ENCODE measurements at places on chromosomes 2 and 18. TPM values are rescaled to one million over a fixed set of nuclear protein-coding genes. Genes with fewer than 3 reads are reported as not detected.

- no peaks in the 10 kb centered on the region for H3K36me3 ChIP-seq
- H3K4me3 ChIP-seq: no peak overlapping the region
- no peak for DNase-seq
- no peaks in the 10 kb centered on the region for H3K4me1 ChIP-seq
- no peak overlapping the region for H3K27ac ChIP-seq
These were observed 168.9 kb downstream of the CYRIA start for GRCh38 chr2:16496426-16497388.

GRCh38 chr2:25330273-25330672 is 11.5 kb downstream of the DNMT3A start:
- H3K27me3 ChIP-seq: no peaks in the 10 kb centered on the region
- no peak overlapping the region for H3K27ac ChIP-seq
- no peaks in the 10 kb centered on the region for H3K36me3 ChIP-seq
- H3K4me3 ChIP-seq: no peak overlapping the region

RNF144A gene
- 34.3 TPM for total RNA-seq

DNA sequence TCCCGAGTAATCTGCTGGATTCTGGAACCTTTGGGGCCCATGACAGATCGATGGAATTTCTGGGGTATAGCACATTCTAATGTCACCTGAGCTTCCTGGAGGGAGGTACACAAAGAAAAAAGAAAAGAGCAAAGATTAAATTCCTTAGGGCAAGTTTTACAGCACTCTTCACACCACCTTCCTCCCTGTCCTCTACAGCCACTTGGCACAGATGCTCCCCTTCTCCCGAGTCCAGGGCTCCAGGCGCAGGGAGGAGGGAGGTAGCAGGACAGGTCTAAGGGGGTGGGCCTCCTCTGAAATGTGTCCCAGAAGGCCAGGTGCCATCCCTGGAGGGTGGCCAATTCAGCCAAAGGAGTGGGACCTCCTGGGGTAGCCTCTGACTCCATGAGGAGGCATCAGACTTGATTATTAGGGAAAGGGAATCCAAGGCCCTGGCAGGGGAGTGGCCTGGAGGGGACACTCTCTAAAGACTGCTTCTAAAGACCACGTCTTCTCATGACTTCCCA is 50.3 kb downstream of the ANO7 start:
- H3K4me1 ChIP-seq: no peaks in the 10 kb centered on the region
- H3K4me3 ChIP-seq: no peak overlapping the region
- no peak for DNase-seq
- H3K27ac ChIP-seq: no peak overlapping the region

- peaks cover 22% of the 10 kb centered on the region for H3K27me3 ChIP-seq
- H3K27ac ChIP-seq: no peak overlapping the region
- no peak overlapping the region for H3K4me3 ChIP-seq
- H3K4me1 ChIP-seq: peaks cover 22% of the 10 kb centered on the region
These were observed 3.2 kb downstream of the NRP2 start for GRCh38 chr2:205685314-205686055.

- H3K4me3 ChIP-seq: no peak overlapping the region
- no peaks in the 10 kb centered on the region for H3K36me3 ChIP-seq
- DNase-seq: peak; percentile 21
- peaks cover 90% of the 10 kb centered on the region for H3K4me1 ChIP-seq
- no peaks in the 10 kb centered on the region for H3K27me3 ChIP-seq
- H3K27ac ChIP-seq: peak overlapping the region; percentile 27
These were observed 69.9 kb downstream of the ODC1 start for GRCh38 chr2:10378189-10378588.

GRCh38 chr2:35462226-35462998 is 893.2 kb upstream of the CRIM1 start:
- H3K4me3 ChIP-seq: no peak overlapping the region
- no peak overlapping the region for H3K27ac ChIP-seq
- no peaks in the 10 kb centered on the region for H3K36me3 ChIP-seq
- H3K27me3 ChIP-seq: no peaks in the 10 kb centered on the region
- no peaks in the 10 kb centered on the region for H3K4me1 ChIP-seq
- no peak for DNase-seq

GRCh38 chr2:27655155-27655951 is 8.1 kb downstream of the SUPT7L start:
- peaks cover 52% of the 10 kb centered on the region for H3K36me3 ChIP-seq
- no peak for DNase-seq
- H3K4me3 ChIP-seq: no peak overlapping the region
- no peaks in the 10 kb centered on the region for H3K4me1 ChIP-seq

DNA sequence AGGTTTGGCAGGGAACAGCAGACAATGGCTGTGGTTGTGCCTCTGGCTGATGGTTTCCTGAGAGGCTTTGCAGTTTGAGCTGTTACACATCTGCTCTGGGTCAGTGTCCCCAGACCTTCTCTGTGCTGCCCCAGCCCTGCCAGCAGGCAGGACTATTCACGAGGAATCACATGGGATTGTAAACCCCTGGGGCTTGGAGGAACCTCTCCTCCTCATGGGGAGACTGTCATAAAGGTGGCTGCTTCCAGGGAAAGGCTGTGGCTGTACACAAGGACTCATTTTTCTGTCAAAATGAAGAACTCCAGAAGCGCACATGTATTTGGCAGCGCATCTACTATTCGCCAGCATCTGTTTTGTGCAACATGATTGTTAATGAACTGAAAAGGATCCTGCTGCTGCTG is 142.6 kb upstream of the CYP1B1 start:
- H3K36me3 ChIP-seq: no peaks in the 10 kb centered on the region
- no peaks in the 10 kb centered on the region for H3K27me3 ChIP-seq
- peaks cover 12% of the 10 kb centered on the region for H3K4me1 ChIP-seq
- no peak overlapping the region for H3K27ac ChIP-seq
- DNase-seq: no peak

COLEC11 gene
- not detected for total RNA-seq

- no peaks in the 10 kb centered on the region for H3K36me3 ChIP-seq
- no peaks in the 10 kb centered on the region for H3K27me3 ChIP-seq
- DNase-seq: no peak
These were observed 856.8 kb upstream of the GCFC2 start for GRCh38 chr2:76567478-76567877.

DNA sequence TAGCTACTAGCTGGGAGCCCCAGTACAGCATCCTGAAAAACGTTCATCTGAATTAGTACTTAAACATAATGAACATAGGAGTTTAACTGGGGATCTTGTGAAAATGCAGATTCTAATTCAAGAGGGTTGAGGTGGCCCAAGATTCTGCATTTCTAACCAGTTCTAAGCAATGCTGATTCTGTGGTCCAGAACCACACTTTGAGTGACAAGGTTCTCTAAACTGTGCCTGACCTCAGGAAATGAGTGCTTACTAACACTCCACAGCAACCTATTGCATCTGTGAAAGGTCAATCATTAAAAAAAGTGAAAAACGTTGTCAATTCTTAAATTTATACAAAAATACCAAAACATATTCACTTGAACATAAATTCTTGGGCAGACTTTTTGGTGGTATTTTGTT is 157.1 kb upstream of the ZFP36L2 start:
- H3K4me3 ChIP-seq: no peak overlapping the region
- H3K27me3 ChIP-seq: no peaks in the 10 kb centered on the region
- H3K4me1 ChIP-seq: peaks cover 19% of the 10 kb centered on the region
- no peaks in the 10 kb centered on the region for H3K36me3 ChIP-seq
- no peak for DNase-seq
- H3K27ac ChIP-seq: no peak overlapping the region

REG3A gene
- not detected for total RNA-seq

DNA sequence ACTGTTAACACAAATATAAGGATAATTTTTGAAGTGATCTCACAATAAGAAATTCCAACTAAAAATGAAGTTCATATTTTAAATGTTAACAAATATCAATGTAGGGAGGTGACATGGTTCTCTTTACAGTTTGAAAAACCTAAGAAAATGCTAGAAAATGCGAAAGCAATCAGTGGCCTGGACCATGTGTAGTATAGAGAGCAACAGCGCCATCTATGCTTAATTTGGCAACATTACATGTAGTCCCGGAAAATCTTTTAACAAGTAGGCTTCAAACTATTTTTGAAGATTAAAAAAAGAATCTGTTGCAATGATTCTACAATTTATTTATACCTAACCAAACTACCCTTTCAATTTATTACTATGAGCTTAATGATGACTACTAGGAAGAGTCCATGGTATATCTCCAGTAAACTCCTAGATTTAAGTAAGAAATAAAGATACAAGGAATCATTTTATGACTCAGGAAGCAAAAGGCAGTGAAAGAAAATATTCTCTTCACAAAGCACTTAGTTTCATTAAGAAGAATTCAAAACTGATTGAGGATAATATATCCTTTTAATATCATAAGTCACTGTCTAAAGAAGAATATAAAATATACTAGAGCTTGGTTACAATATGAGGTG is 33.3 kb downstream of the NDUFA10 start:
- DNase-seq: peak; percentile 46
- no peak overlapping the region for H3K27ac ChIP-seq
- no peak overlapping the region for H3K4me3 ChIP-seq
- H3K36me3 ChIP-seq: peaks cover 35% of the 10 kb centered on the region

- no peaks in the 10 kb centered on the region for H3K27me3 ChIP-seq
- no peaks in the 10 kb centered on the region for H3K4me1 ChIP-seq
- H3K36me3 ChIP-seq: no peaks in the 10 kb centered on the region
- H3K27ac ChIP-seq: no peak overlapping the region
These were observed 431.3 kb downstream of the TSN start for GRCh38 chr2:122186761-122187222.

DNA sequence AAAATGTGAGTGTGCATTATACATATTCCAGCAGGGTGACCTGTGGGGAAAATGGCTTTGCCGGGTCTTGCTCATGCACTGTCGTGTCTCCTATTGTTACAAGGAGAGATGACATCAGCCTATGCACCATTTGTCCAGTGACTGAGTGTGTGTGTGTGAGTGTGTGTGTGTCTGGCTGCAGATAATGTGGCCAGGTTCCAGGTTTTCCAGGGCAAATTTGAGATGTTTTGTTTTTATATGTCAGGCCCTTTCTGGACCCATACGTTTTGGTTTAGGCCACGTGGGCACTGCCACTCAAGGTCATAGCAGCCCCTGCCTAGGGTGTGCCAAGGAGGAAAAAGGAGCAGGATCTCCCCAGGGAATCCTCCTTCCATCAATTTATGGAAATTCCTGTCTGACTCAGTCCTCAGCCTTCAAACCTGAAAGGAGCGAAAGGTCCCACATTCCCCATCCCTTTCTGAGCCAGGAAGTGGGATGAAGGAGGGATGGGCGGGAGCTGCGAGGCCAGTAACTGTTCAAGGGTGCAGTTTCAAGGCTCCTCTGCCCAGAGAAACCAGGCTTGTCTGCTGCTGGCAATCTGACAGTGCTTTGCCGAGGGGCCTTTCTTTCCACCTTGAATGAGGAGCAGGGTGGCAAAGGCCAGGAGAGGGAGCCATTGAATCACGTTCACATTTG is 93.0 kb upstream of the SMAD2 start:
- no peak for DNase-seq
- H3K4me3 ChIP-seq: no peak overlapping the region
- no peak overlapping the region for H3K27ac ChIP-seq
- no peaks in the 10 kb centered on the region for H3K36me3 ChIP-seq
- no peaks in the 10 kb centered on the region for H3K4me1 ChIP-seq

DNA sequence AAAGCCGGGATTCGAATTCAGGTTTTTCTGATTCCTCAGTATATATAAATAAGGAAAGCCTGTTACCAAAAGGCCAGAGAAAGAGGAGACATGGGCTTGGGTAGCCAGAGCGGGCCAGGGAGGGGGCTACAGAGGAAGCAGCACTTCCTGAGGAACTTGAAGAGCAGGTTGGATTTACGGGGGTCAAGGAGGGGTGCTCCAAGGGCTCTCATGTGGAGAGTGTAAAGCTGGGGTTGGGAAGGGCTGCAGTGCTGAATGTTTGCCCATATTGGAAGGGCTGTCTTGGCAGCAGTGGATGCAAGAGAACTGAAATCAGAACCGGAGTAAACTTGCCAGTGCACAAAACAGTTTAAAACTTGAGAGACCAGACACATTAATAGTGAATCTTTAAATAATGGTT is 511.5 kb downstream of the CNTNAP5 start:
- no peak overlapping the region for H3K27ac ChIP-seq
- DNase-seq: no peak
- no peak overlapping the region for H3K4me3 ChIP-seq
- no peaks in the 10 kb centered on the region for H3K27me3 ChIP-seq

GRCh38 chr2:50273003-50273402 is 758.9 kb downstream of the NRXN1 start:
- no peak for DNase-seq
- no peaks in the 10 kb centered on the region for H3K27me3 ChIP-seq
- H3K4me1 ChIP-seq: no peaks in the 10 kb centered on the region
- no peak overlapping the region for H3K27ac ChIP-seq
- H3K36me3 ChIP-seq: no peaks in the 10 kb centered on the region

DNA sequence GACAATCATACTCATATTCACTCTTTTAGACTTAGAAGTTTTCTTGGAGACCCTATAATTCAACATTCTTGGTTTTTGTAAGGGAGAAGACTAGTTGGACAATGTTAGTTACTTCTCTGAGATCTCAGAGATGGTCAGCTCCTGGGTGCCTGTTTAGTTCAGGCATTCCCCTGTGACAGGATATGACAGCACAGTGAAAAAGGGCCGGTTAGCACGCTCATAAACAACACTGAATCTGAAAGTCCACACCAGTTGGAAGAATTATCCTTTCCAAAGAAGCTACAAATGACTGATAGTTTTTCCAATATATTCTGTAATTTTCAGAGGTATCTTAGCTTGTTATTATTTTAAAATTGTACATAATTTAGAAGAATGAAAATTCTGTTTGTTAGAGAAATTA is 75.7 kb downstream of the ADAM23 start:
- H3K4me1 ChIP-seq: no peaks in the 10 kb centered on the region
- no peak overlapping the region for H3K27ac ChIP-seq
- H3K27me3 ChIP-seq: no peaks in the 10 kb centered on the region
- no peak for DNase-seq
- H3K36me3 ChIP-seq: no peaks in the 10 kb centered on the region

DNA sequence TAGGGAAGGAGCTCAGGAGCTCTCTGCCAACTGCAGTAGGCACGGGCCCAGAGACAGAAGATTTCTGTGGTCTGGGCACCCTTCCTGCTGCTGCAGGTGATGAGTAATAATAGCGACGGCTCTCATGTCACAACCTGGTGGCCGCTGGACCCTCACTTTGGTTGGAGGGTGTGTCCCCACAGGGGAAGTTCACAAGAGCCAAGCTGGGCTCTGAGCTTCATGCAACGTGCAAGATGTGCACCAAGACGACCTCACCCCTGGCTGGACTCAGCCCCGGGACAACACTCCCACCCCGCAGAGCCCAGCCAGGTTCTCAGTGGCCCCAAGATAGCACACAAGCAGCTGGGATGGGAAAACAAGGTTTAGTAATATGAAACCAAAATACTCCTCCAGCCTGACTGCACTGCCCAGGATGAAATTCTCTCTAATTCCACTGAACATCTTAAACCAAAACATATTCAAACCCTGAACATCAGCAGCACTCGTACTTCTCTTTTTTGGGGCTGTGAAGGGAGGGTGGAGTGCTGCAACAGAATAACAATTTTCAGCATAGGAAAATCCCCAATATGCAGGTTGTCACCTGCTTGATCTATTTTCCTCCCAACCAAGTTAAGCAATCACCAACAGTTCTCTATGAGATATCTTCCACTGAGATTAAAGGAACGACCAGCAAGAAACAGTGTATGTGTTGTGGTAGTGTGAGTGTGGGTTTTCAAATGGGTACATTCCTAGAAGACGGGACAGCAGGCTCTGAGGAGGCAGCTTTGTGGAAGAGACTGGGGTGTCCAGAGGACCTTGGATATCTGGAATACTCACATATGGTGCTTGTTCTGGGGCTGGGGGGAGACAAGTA is 26.5 kb downstream of the BCL2 start:
- peaks cover 82% of the 10 kb centered on the region for H3K4me1 ChIP-seq
- no peaks in the 10 kb centered on the region for H3K27me3 ChIP-seq
- H3K36me3 ChIP-seq: peaks cover 10% of the 10 kb centered on the region
- peak overlapping the region; percentile 27 for H3K27ac ChIP-seq

HOXD9 gene
- not detected for total RNA-seq

All from CD4-positive, alpha-beta memory T cell (primary cell).